ENCODE measurements at places on chromosomes 1 and 21. TPM values are rescaled to one million over a fixed set of nuclear protein-coding genes. Genes with fewer than 3 reads are reported as not detected.

GABRD gene
- total RNA-seq, result 0.77 TPM

ZBTB8A gene
- 4.0 TPM for total RNA-seq

SPATA1 gene
- total RNA-seq, result 0.62 TPM

POGK gene
- 26.9 TPM for total RNA-seq

DNAJC28 gene
- total RNA-seq, result 0.34 TPM

F13B gene
- 0.08 TPM for total RNA-seq

TTC34 gene
- total RNA-seq, result 0.04 TPM

AQP10 gene
- not detected for total RNA-seq

RAB7B gene
- total RNA-seq, result 1.8 TPM

DYNLT4 gene
- total RNA-seq, result 0.32 TPM

SPATA21 gene
- 0.05 TPM for total RNA-seq

PTPN22 gene
- not detected for total RNA-seq

DNASE2B gene
- total RNA-seq, result not detected

AKR7A3 gene
- 0.21 TPM for total RNA-seq

FCRLA gene
- total RNA-seq, result not detected

PALMD gene
- 0.32 TPM for total RNA-seq

FMOD gene
- total RNA-seq, result not detected

TCEA3 gene
- total RNA-seq, result 0.42 TPM

SLAMF9 gene
- 0.24 TPM for total RNA-seq

CFAP141 gene
- not detected for total RNA-seq

SLC44A3 gene
- 2.1 TPM for total RNA-seq

TESK2 gene
- 0.37 TPM for total RNA-seq

OR2T34 gene
- total RNA-seq, result not detected

GLIS1 gene
- 0.08 TPM for total RNA-seq

GJA5 gene
- total RNA-seq, result 0.03 TPM

CXADR gene
- 8.6 TPM for total RNA-seq

FCGR3B gene
- total RNA-seq, result not detected
